ENCODE measurements at places on chromosomes 12 and 14. TPM values are rescaled to one million over a fixed set of nuclear protein-coding genes. Genes with fewer than 3 reads are reported as not detected.
A peak's percentile ranks its signal among the peaks of the same experiment; 100 is the strongest.

Gene DHRS1
- 25.5 TPM for total RNA-seq

DNA sequence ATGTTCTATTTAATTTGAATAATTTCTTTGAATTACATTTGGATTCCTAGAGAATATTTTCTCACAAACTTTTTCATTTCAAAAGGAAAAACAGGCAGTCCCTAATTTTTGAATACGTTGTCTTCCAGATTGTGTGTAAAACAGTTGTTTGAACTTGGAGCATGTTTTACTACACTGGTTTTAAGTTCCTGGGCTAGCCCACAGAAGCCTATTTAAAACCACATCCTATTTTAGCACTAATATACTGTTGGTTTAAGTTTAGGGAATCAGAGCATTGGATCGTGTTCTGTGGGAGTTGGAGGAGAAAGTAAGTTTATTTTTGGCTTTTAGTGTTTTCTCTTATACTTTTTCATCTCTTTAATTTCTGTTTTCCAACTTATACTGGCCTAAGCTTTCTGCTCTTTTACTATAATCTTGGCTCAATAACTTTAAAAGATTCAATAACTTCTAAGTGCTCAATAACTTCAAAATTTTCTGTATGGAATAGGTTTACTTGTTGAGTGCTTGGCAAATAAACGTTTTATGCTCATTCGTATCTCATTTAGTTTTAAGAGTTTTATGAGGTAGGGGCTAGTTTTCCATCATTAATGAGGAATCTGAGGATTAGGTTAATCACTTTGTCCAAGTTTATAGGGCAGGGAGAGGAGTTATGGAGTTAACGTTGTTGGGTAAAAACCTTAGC is 14.9 kb downstream of the LEMD3 start:
- peaks cover 20% of the 10 kb centered on the region for H3K4me1 ChIP-seq
- H3K4me3 ChIP-seq = no peak overlapping the region
- H3K27me3 ChIP-seq = no peaks in the 10 kb centered on the region
- no peak overlapping the region for H3K27ac ChIP-seq

Gene APOF
- not detected for total RNA-seq

DNA sequence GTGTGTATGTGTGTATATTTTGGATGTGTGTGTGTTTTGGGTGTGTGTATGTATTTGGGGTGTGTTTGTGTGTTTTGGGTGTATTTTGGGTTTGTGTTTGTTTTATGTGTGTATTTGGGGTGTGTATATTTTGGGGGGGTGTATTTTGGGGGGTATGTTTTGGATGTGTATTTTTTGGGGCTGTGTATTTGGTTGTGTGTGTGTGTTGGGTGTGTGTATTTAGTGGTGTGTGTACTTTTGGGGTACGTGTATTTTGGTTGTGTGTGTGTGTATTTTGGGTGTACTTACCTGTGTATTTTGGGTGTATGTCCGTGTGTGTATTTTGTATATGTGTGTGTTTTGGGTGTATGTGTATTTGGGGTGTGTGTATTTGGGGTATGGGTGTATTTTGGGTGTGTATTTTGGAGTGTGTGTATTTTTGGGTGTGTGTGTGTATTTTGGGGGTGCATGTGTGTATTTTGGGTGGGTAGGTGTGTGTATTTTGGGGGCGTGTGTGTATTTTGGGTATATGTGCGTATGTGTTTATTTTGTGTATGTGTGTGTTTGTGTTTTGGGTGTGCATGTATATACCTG is 16.7 kb upstream of the TCTN2 start:
- no peak for DNase-seq
- no peaks in the 10 kb centered on the region for H3K4me1 ChIP-seq
- peaks cover 34% of the 10 kb centered on the region for H3K36me3 ChIP-seq
- H3K27ac ChIP-seq = no peak overlapping the region
- no peak overlapping the region for H3K4me3 ChIP-seq
- no peaks in the 10 kb centered on the region for H3K27me3 ChIP-seq

DNA sequence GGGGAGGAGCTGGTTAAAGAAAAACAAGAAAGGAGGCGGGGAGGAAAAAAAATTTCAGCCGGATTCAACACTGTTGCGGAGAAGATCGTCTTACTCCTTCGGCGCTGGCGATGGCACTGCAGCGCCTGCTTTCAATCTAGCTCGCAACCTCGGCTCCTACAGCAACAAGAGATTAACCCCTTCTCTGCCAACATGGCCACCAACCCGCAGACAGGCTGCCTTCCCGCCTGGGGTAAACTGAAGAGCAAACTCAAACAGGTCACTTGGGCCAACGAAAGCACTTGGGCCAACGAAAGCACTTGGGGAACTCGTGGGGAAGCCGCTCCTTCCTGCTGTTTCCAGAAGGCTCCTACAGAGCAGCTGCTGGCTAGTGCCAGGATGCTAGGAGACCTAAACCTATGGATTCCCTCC is 73.7 kb downstream of the CIT start:
- no peak for DNase-seq
- H3K4me1 ChIP-seq = peaks cover 7% of the 10 kb centered on the region
- peak overlapping the region; percentile 59 for H3K4me3 ChIP-seq
- H3K36me3 ChIP-seq = no peaks in the 10 kb centered on the region
- H3K27me3 ChIP-seq = no peaks in the 10 kb centered on the region

DNA sequence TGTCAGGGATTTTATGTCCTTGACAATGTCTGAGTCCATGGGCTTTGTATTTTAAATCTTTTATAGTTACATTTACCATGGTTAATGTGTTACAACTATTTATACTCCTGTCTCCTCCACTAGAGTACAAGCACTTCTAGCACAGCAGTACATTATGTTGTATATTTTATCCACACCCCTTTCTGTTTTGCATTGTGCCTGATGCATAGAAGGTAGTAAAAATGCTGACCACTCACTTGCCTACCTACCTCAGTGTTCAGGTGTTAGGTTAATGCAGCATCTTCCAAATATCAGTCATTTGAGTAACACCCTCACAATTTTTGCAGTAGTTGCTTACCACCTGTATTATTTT is 31.1 kb upstream of the SLC38A2 start:
- H3K27ac ChIP-seq = peak overlapping the region; percentile 51
- no peaks in the 10 kb centered on the region for H3K27me3 ChIP-seq
- peaks cover 29% of the 10 kb centered on the region for H3K4me1 ChIP-seq
- H3K36me3 ChIP-seq = no peaks in the 10 kb centered on the region

GRCh38 chr12:5403411-5403810 is 28.5 kb upstream of the NTF3 start:
- H3K27me3 ChIP-seq = no peaks in the 10 kb centered on the region
- no peak overlapping the region for H3K27ac ChIP-seq
- H3K4me1 ChIP-seq = peaks cover 24% of the 10 kb centered on the region
- DNase-seq = no peak

Gene GALNT6
- 11.5 TPM for total RNA-seq

DNA sequence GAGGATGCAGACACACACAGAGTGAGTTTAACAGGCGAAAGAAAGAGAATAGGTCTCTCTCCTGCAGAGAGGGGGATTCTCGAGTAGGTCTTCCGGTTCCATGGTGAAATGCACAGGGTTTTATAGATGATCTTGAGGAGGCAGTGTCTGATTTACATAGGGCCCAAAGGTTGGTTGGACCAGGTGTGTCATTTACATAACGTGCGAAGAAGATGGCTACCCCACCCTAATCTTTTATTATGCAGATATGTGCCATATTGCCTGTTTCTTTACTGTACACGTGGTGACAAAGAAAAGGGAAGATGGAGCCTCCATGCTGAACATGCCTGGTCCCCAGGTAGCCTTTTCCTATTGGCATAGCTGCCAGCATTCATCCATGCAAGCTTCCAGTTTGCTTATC is 219.8 kb downstream of the CRADD start:
- H3K27ac ChIP-seq = no peak overlapping the region
- H3K36me3 ChIP-seq = no peaks in the 10 kb centered on the region
- peaks cover 6% of the 10 kb centered on the region for H3K4me1 ChIP-seq
- no peak for DNase-seq

Gene METTL1
- total RNA-seq = 10.4 TPM

Gene CLEC1B
- total RNA-seq = not detected

- H3K4me1 ChIP-seq = peaks cover 12% of the 10 kb centered on the region
- no peak for DNase-seq
- H3K27ac ChIP-seq = peak overlapping the region; percentile 83
- no peaks in the 10 kb centered on the region for H3K27me3 ChIP-seq
Observed at GRCh38 chr12:97938031-97938430, 475.4 kb downstream of the RMST start.

Gene DBX2
- 0.27 TPM for total RNA-seq

DNA sequence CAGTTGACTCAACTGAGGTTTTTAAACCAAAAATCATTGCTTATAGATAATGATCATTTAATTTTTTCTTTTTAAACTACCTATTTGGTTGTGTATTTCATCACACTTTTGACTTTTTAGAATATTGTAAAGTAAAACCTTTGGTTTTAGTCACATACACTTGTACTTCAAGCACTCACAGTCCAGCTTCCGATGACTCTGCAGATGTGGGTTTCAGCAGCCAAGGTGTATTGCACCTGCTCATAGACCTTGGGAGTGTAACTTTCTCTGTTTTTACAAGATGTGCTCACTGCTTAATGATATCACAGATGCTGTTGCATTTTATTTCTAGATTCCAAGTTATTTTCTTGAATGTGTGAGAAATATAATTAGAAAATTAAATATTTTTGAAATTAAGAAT is 188.3 kb upstream of the SLC38A2 start:
- no peak overlapping the region for H3K4me3 ChIP-seq
- DNase-seq = no peak
- no peaks in the 10 kb centered on the region for H3K36me3 ChIP-seq
- peaks cover 32% of the 10 kb centered on the region for H3K4me1 ChIP-seq
- peak overlapping the region; percentile 72 for H3K27ac ChIP-seq

Gene TOMM20L
- total RNA-seq = not detected

DNA sequence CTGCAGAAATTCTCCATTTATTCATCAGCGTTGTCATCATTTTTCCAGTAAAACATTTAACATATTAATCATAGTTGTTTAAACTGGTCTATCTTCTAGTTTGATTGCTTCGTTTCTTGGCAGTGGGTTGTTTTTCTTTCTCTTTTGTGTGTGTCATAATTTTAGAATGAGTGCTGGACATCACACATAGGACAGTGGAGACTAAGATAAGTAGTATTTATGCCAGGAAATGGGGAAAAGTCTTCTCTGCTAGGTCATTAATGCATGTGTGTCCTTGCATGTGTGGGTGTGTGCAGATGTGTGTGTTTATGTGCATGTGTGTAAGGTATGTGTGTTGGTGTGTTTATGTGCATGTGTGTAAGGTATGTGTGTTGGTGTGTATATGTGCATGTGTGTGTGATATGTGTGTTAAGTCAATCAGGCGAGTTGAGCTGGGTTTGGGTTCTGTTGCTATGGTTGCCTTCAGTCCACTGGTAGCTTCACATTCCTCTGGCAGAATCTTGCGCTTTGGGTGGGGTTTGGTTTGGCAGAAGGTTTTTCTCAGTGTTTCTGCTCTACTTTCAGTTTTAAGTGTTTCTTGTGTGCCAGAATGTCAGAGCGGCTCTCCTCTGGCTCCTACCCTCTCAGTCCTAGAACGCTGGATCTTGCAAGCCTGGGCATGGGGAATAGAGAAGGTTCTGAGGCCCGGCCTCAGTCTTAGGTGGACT is 7.8 kb upstream of the ADGRD1 start:
- H3K4me3 ChIP-seq = no peak overlapping the region
- H3K27me3 ChIP-seq = no peaks in the 10 kb centered on the region
- H3K27ac ChIP-seq = peak overlapping the region; percentile 39
- no peaks in the 10 kb centered on the region for H3K36me3 ChIP-seq

- no peaks in the 10 kb centered on the region for H3K27me3 ChIP-seq
- DNase-seq = no peak
- no peaks in the 10 kb centered on the region for H3K36me3 ChIP-seq
- no peaks in the 10 kb centered on the region for H3K4me1 ChIP-seq
- H3K27ac ChIP-seq = no peak overlapping the region
Observed at GRCh38 chr14:21882226-21882625, 208.6 kb upstream of the OR4E1 start.

- peaks cover 15% of the 10 kb centered on the region for H3K4me1 ChIP-seq
- H3K4me3 ChIP-seq = no peak overlapping the region
- no peaks in the 10 kb centered on the region for H3K27me3 ChIP-seq
- no peaks in the 10 kb centered on the region for H3K36me3 ChIP-seq
Observed at GRCh38 chr12:87778065-87778464, 251.1 kb downstream of the C12orf50 start.

DNA sequence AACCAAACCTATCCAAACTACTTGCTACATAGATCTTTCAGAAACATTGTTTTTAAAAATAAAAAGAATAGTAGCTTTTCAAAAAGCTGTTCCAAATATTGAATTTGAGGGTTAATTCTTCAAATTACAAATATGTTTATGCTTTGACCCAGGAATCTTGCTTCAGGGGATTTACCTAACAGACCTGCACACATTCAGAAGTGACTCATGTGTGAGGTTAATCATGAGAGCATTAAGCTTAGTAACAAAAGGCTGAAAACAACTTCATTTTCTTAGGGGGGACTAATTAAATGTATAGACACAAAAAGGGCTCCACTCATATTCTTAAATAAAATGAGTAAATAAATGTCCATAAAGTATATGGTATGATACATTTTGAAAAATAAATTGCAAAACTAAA is 672.4 kb upstream of the FLRT2 start:
- no peaks in the 10 kb centered on the region for H3K4me1 ChIP-seq
- H3K27ac ChIP-seq = no peak overlapping the region
- no peaks in the 10 kb centered on the region for H3K36me3 ChIP-seq
- no peaks in the 10 kb centered on the region for H3K27me3 ChIP-seq
- DNase-seq = no peak

Gene MYBPC1
- 1.5 TPM for total RNA-seq

GRCh38 chr12:77537663-77538062 is 293.0 kb upstream of the NAV3 start:
- no peak overlapping the region for H3K4me3 ChIP-seq
- H3K27ac ChIP-seq = no peak overlapping the region
- no peak for DNase-seq
- no peaks in the 10 kb centered on the region for H3K27me3 ChIP-seq

DNA sequence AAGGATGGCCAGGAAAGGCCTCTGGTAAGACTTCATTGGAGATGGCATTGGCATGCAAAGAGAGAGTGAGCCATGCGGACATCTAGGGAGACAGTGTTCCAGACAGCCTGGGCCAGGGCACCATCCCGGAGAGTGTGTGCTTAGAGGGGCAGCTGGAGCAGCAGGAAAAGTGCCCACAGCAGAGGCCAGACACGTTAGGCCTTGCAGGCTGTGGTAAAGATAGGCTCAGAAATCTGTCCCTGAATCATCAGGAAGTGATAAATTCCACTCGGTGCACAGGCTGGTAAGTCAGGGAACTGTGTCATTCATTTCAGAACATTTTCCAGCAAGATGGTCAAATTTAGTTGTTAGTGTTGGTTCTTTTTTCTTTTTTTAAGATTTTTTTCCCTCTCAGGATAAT is 8.8 kb downstream of the GALNT16 start:
- H3K27me3 ChIP-seq = no peaks in the 10 kb centered on the region
- DNase-seq = no peak
- H3K4me3 ChIP-seq = no peak overlapping the region
- no peak overlapping the region for H3K27ac ChIP-seq

All from thoracic aorta (tissue), 2 donors.